ENCODE measurements at places on chromosomes 1 and 21. TPM values are rescaled to one million over a fixed set of nuclear protein-coding genes. Genes with fewer than 3 reads are reported as not detected.

The FAM163A gene
- total RNA-seq = 2.5 TPM

The DCST1 gene
- not detected for total RNA-seq

The FCGR3B gene
- 2.5 TPM for total RNA-seq

The OR2T29 gene
- total RNA-seq = not detected

DNA sequence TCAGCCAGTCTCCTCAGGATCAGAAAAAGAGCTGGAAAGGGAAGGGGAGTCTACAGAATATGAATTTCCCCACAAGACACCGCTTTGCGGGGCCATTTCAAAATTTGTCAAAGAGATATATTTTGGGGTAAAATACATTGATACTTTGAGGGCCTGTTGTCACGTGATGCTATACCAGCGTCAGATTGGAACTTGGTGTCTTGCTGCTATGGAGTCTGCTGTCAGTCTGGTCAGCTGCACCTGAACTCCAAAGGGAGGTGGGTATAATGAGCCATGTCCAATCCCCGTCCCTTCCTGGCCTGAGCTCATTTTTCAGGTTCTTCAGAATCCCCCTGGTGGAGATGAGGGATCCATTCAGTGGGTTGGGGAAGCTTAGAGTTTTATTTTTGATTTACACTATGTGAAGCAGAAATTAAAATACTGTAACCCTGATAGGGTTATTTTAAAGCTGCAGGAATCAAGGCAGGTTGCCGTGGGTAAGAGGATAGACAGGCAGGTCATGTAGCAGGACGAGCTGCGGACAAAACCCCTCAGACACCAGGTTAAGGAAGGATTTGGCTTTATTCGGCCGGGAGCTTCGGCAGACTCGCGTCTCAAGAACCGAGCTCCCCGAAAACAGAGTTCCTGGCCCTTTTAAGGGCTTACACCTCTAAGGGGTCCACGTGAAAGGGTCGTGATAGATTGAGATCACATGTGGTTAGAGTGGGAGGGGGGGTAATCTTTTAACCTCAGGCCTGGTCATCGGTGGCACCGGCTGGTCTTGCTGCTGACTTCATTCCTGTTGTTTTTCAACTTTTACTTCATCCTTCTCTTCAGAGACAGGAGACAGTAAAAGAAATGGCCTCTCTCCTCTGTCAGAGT, 2.2 kb upstream of the POFUT2 start:
- no peak overlapping the region for H3K4me3 ChIP-seq
- DNase-seq = peak; percentile 86
- no peaks in the 10 kb centered on the region for H3K27me3 ChIP-seq
- H3K27ac ChIP-seq = no peak overlapping the region
- H3K36me3 ChIP-seq = peaks cover 5% of the 10 kb centered on the region

DNA sequence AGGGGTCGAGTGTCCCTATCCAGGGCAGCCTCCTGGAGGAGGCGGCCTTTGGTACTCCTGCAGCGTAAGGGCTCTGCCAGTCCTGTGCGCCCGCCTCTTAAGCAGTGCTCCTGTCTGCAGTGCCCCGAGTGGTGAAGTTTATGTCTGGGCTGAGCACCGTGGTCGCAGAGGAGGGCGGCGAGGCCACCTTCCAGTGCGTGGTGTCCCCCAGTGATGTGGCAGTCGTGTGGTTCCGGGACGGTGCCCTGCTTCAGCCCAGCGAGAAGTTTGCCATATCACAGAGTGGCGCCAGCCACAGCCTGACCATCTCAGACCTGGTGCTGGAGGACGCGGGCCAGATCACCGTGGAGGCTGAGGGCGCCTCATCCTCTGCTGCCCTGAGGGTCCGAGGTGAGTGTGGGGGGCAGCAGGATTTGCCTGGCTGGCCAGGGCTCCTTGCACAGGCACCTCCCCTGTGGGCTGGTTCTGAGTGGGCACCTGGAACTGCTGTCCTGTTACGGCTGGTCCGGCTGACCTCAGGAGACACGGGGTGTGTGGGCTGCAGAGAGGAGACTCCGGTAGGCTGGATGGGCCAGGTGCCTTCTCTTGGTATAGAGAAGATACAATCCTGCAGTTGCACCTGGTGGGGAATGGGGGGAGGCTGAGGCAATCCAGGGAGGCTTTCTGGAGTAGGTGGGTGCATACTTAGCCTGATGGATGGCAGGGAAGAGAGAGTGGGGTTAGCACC, 66.8 kb downstream of the OBSCN start:
- peak; percentile 77 for DNase-seq
- peak overlapping the region; percentile 89 for H3K27ac ChIP-seq
- H3K4me3 ChIP-seq = peak overlapping the region; percentile 81
- H3K36me3 ChIP-seq = no peaks in the 10 kb centered on the region
- peaks cover 22% of the 10 kb centered on the region for H3K4me1 ChIP-seq
- H3K27me3 ChIP-seq = no peaks in the 10 kb centered on the region

- no peak overlapping the region for H3K27ac ChIP-seq
- no peaks in the 10 kb centered on the region for H3K36me3 ChIP-seq
- no peaks in the 10 kb centered on the region for H3K27me3 ChIP-seq
- H3K4me3 ChIP-seq = no peak overlapping the region
- no peak for DNase-seq
- H3K4me1 ChIP-seq = no peaks in the 10 kb centered on the region
Measured at GRCh38 chr1:63173161-63173560, 149.2 kb upstream of the FOXD3 start.
